ENCODE measurements at places on chromosomes 7 and 10. TPM values are rescaled to one million over a fixed set of nuclear protein-coding genes. Genes with fewer than 3 reads are reported as not detected.

Gene ADRB1
- polyA plus RNA-seq: 1.2 TPM

Gene TMEM140
- polyA plus RNA-seq: 18.4 TPM

Gene CPED1
- 29.0 TPM for polyA plus RNA-seq

Gene OR9A2
- polyA plus RNA-seq: not detected

Gene TECTB
- not detected for polyA plus RNA-seq

Gene SOSTDC1
- polyA plus RNA-seq: 23.0 TPM

Gene CCM2
- 27.3 TPM for polyA plus RNA-seq

Gene MALRD1
- 3.3 TPM for polyA plus RNA-seq
